ENCODE measurements at places on chromosomes 1 and 21. TPM values are rescaled to one million over a fixed set of nuclear protein-coding genes. Genes with fewer than 3 reads are reported as not detected.

DYNLT4 gene
- total RNA-seq = 2.3 TPM

JUN gene
- total RNA-seq = 107 TPM

LMO4 gene
- 38.3 TPM for total RNA-seq

GRCh38 chr1:145994391-145995120 lies 1.8 kb downstream of the TXNIP start:
- DNase-seq = peak; percentile 66
- H3K27me3 ChIP-seq = no peaks in the 10 kb centered on the region
- peak overlapping the region; percentile 87 for H3K4me3 ChIP-seq
- peak overlapping the region; percentile 95 for H3K27ac ChIP-seq
- H3K36me3 ChIP-seq = peaks cover 50% of the 10 kb centered on the region

DNA sequence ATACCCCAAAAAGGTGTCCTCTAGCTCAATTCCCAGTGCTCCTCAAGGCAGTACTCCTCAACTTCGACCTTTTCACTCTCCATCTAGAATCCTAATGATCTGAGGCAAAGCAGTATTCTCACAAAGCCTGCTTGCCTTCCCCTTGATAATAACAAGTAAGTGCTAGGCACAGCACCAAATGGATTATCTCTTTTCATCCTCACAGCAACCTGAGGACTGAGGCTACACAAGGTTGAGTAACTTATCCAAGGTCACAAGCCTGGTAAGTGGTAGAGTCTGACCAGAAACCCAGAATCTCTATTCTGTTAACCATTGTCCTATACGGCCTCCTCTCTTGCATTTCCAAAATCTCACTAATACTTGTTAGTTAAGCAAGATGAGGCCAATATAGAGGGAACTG lies 5.1 kb downstream of the SYDE2 start:
- no peaks in the 10 kb centered on the region for H3K27me3 ChIP-seq
- no peak overlapping the region for H3K4me3 ChIP-seq
- no peak for DNase-seq
- no peak overlapping the region for H3K27ac ChIP-seq

- peaks cover 27% of the 10 kb centered on the region for H3K27me3 ChIP-seq
- peaks cover 50% of the 10 kb centered on the region for H3K4me1 ChIP-seq
- peak overlapping the region; percentile 70 for H3K4me3 ChIP-seq
- H3K36me3 ChIP-seq = no peaks in the 10 kb centered on the region
- no peak for DNase-seq
These were observed 61.1 kb upstream of the ACOT11 start for GRCh38 chr1:54486907-54487306.

DNA sequence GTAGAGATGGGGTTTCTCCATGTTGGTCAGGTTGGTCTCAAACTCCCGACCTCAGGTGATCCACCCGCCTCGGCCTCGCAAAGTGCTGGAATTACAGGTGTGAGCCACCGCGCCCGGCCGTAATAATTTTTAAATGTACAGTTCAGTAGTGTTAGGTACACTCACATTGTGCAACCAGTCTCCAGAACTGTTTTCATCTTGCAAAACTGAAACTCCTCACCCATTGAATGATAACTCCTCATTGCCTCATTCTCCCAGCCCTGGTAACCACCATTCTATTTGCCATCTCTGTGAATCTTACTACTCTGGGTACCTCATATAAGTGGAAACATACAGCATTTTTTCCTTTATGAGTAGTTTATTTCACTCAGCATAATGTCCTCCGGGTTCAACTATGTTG lies 3.4 kb downstream of the NLRP3 start:
- H3K4me3 ChIP-seq = no peak overlapping the region
- no peak for DNase-seq
- no peaks in the 10 kb centered on the region for H3K27me3 ChIP-seq
- no peak overlapping the region for H3K27ac ChIP-seq
- H3K4me1 ChIP-seq = peaks cover 47% of the 10 kb centered on the region

GRCh38 chr1:33182401-33182841 lies 578 bp upstream of the TRIM62 start:
- peak overlapping the region; percentile 64 for H3K4me3 ChIP-seq
- H3K27me3 ChIP-seq = peaks cover 27% of the 10 kb centered on the region
- H3K36me3 ChIP-seq = no peaks in the 10 kb centered on the region
- H3K4me1 ChIP-seq = peaks cover 16% of the 10 kb centered on the region
- no peak overlapping the region for H3K27ac ChIP-seq

DNA sequence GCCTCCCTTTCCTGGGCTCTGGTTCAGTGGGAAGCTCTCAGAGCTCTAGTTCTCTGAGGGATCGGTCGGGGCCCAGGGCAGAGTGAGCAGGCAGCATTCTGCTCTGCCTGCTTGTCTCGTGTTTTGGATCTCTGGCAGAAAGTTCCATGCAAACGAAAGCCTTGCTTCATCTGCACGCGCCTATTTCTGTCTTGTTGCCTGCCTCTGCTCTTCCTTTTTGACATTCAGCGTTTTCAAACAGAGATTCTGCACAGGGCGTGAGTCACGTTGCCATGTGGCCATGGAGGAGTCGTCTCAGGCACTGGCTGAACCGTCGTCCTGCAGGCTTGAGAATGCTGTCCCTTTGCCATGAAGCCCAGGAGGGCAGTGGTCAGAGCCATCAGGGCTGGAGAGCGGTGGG lies 20.3 kb downstream of the AJAP1 start:
- H3K4me1 ChIP-seq = no peaks in the 10 kb centered on the region
- H3K36me3 ChIP-seq = no peaks in the 10 kb centered on the region
- H3K27ac ChIP-seq = no peak overlapping the region
- H3K4me3 ChIP-seq = no peak overlapping the region
- no peak for DNase-seq

GRCh38 chr1:1347026-1347595 lies 2.1 kb downstream of the DVL1 start:
- H3K36me3 ChIP-seq = no peaks in the 10 kb centered on the region
- H3K27ac ChIP-seq = no peak overlapping the region
- peaks cover 21% of the 10 kb centered on the region for H3K4me1 ChIP-seq
- H3K4me3 ChIP-seq = peak overlapping the region; percentile 70
- no peak for DNase-seq
